Activated naive CD4-positive, alpha-beta T cell treated with anti-CD3 and anti-CD28 coated beads for 36 hours (primary cell): ENCODE measurements at places on chromosomes 13 and 19.

DNA sequence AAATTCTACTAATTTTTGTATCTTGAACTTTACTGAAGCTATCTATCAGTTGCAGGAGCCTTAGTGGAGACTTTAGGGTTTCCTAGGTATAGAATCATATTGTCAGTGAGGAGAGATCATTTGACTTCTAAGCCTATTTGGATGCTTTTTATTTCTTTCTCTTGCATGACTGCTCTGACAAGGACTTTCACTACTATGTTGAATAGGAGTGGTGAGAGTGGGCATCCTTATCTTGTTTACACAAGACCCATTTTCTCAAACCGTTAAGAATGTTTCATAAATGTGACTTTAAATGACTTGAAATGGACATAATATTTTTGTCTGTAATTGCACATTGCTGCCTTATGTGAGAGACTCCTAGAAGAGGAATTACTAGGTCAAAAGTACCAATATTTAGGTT, 17.9 kb upstream of the CSNK1A1L start:
- no peak for DNase-seq

GRCh38 chr19:45250832-45251451, at the start of gene MARK4:
Gene MARK4, plus strand, starts transcription at chr19:45251271. Its CDS starts 318 bp downstream, at chr19:45251589.
- DNase-seq = peak; percentile 47

DNA sequence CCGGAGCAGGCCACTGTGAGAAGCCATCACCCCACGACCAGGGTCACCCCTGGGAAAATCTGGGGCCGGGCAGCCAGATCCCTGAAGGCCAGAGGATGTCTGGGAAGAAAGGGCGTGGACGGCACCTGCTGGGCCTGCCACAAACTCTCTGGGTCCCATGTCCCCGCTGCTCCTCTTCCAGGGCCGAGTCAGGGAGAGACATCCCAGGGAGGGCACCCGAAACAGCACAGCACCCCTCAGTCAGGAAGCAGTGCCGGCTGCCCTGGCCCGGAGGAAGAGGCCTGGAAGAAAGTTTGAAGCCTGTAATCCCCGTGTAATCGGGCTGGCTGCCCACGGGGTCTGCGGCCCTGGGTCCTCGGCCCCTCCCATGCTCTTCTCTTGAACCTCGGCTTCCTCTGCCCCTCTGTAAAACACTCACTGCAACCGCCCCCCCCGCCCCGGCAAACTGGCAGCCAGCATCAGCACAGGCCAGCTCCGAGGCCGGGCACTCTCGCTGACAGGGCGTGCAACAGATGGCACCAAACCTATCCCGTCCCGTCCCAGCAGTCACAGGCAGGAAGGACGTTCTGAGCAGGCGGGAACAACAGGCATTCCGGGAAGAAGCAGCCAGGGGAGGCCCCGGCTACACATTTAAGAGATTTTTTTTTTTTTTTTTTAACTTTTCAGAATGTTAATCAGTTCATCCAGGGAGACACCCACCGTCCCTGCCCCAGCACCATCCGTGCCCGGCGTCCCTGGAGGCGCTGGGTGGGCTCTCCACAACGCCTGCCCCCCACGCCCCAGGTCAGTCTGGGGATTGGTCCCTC, 1.5 kb downstream of the SBNO2 start:
- no peak for DNase-seq

GRCh38 chr13:71096421-71096820, 770.6 kb downstream of the DACH1 start:
- DNase-seq = no peak

- DNase-seq = no peak
Observed at GRCh38 chr19:6707658-6708018, 12.8 kb downstream of the C3 start.

DNA sequence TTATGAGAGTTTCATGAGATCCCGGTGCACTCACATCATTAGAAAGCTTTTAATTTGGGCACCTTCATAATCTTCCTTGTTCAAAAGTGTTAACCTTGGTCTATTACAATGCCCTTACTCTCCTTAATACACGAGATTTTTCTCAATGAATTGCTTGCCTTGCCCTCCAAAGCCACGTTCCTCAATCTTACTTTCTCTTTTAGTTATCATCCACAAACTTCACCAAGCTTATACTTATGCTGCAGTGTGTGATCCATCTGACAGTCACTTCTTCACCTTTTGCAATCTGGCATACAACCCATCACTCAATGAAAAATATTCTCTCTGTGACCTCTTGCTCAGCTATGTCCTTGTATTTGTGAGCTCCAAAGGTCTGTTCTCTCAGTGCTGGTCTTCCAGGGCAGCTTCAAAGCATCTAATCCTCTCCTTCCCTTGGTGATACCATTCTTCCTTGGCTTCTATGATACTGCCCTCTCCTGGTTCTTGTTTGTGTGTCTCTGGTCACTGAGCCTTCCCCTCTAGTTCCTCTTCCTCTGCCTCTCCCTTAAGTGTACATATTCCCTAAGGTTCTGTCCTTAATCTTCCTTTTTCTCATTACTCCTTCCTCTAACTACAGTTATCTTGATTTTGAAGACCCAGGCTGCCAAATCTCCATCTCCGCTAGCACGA, 202.2 kb upstream of the STARD13 start:
- no peak for DNase-seq

- DNase-seq = peak; percentile 21
Observed at GRCh38 chr13:39415008-39415802, 187.8 kb downstream of the LHFPL6 start.
